ENCODE measurements at places on chromosomes 16 and 17. TPM values are rescaled to one million over a fixed set of nuclear protein-coding genes. Genes with fewer than 3 reads are reported as not detected.

DNA sequence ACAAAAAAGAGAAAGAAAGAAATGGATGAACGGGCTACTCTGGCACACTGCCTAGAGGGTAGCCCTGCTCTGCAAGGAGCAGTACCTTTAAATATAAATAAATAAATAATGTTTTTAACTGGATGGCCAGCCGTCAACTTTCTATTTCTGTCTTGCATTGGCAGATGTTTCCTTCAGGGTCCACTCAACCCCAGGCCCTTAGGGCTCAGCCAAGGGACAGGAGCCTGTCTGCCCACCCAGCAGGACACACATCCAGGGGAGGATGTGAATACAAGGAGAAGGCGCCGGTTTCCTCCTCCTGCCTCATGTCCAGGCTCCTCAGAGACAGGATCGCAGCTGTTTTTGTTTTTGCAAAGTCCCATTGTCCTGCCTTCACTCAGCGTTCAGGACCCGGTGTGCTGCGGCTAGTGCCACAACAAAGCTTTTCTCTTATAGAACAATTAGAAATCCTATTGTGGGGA, 22.6 kb downstream of the TTYH2 start:
- no peak overlapping the region for H3K27ac ChIP-seq
- peaks cover 6% of the 10 kb centered on the region for H3K4me1 ChIP-seq
- DNase-seq: no peak
- H3K36me3 ChIP-seq: no peaks in the 10 kb centered on the region
- no peak overlapping the region for H3K4me3 ChIP-seq
- H3K27me3 ChIP-seq: peaks cover 2% of the 10 kb centered on the region

- H3K27ac ChIP-seq: peak overlapping the region; percentile 56
- no peak overlapping the region for H3K4me3 ChIP-seq
- H3K36me3 ChIP-seq: peaks cover 22% of the 10 kb centered on the region
These were observed 55.3 kb downstream of the NUP88 start for GRCh38 chr17:5364156-5364555.

DNA sequence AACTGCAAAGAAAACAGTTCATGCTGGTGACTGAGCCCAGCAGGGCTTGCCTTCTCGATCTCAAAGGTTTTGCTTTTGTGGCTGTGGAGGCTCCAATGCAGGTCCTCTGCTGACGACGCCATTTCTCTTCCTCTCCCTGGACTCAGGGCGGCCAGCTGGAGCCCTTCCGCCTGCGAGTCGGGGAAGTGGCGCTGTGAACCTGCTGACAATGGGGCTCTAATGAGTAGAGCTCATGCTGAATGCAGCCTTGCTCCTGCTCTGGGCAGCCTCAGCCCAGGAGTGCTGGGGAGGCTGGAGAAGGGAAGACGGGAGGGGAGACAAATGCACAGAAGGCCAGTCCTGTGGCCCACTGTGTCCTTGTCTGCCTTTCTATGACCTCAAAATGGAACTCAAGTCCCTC, 43.8 kb downstream of the VAC14 start:
- DNase-seq: no peak
- H3K27me3 ChIP-seq: no peaks in the 10 kb centered on the region
- H3K36me3 ChIP-seq: peaks cover 15% of the 10 kb centered on the region
- peaks cover 79% of the 10 kb centered on the region for H3K4me1 ChIP-seq
- H3K4me3 ChIP-seq: no peak overlapping the region
- peak overlapping the region; percentile 5 for H3K27ac ChIP-seq

PRR29 gene
- 0.28 TPM for total RNA-seq

- H3K4me1 ChIP-seq: no peaks in the 10 kb centered on the region
- H3K36me3 ChIP-seq: peaks cover 12% of the 10 kb centered on the region
- no peak overlapping the region for H3K27ac ChIP-seq
- no peak overlapping the region for H3K4me3 ChIP-seq
- no peak for DNase-seq
- no peaks in the 10 kb centered on the region for H3K27me3 ChIP-seq
These were observed 27.9 kb downstream of the CCDC57 start for GRCh38 chr17:82184761-82185160.

- H3K27ac ChIP-seq: no peak overlapping the region
- no peak overlapping the region for H3K4me3 ChIP-seq
- no peak for DNase-seq
- peaks cover 6% of the 10 kb centered on the region for H3K27me3 ChIP-seq
These were observed 353.2 kb downstream of the MAF start for GRCh38 chr16:79247386-79247785.

CX3CL1 gene
- total RNA-seq: 11.2 TPM

CCNF gene
- 4.9 TPM for total RNA-seq

DNA sequence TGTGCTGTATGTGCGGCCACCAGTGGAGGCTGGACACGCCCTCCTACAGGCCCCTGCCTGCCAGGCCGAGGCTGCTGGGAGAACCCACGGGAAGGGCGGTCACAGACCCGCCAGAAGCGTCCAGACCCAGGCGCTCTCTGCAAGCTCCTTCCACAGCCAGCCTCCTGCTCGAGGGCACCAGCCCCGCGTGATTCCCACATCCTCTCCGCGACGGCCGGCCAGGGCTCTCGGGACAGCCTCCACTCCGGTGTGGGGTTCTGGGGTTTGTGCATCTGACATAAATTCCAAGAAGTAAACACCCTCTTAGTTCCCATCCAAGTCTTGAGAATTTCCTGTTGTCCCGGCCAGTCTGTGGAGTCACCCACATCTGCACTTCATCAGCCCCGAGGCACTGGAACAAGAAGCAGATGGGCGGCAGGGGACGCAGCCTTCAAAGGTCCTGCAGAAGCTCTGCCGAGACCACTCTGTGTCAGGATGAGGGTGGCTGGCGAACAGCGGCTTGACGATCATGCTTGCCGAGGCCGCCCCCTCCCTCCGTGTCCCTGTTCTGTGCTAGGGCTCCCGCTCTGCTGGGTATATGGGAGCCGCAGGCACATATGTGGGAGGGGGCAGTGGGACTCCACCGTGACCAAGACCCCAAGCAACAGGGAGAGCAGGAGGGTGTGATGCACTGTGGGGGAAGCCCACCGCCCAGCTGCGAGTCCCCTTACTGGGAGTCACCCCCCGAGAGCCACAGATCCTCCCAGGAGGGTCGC, 2.4 kb upstream of the TMEM204 start:
- H3K36me3 ChIP-seq: no peaks in the 10 kb centered on the region
- H3K27ac ChIP-seq: peak overlapping the region; percentile 51
- no peak overlapping the region for H3K4me3 ChIP-seq

ZG16B gene
- 2.6 TPM for total RNA-seq

GJC1 gene
- 26.8 TPM for total RNA-seq

DNA sequence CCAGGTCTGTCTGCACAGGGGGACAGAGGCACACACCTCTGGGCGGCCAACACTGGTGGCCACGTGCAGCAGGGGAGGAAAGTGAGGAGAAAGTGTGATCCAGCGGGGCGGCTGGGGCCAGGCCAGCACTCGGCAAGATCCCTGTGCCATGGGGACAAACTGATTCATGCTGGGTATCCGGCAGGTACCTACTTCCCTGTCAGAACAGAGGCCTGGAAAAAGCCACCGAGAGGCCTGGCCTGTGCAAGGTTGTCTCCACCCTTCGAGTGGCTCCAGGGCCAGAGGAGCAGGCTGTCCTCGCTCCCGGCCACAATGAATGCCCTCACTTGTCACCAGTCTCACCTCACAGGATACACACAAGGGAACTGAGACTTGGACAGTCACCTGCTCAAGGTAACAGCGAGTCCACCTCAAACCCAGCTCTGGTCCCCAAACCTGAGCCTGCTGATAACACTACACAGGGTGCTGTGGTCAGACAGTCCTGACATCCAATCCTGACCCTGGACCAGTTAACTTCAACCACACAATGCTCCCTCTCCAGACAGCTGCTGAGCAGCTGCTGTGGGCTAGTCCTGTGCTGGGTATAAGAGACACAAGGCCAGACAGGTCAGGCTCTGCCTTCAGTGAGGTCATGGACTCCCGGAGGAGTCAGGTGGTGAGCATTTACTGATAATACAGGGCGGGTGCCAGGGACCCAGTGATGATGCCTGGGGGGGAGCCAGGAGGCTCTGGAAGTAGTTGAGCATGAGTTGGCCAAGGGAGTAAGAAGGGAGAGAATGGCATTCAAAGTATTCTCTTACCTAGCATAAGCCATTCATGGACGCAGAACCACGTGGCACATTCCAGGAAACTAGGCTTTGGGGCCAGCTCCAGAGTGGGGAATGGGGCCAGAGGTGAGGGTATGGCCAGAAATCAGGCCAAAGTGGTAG, 53.0 kb downstream of the VAC14 start:
- no peak overlapping the region for H3K4me3 ChIP-seq
- peaks cover 7% of the 10 kb centered on the region for H3K36me3 ChIP-seq
- peaks cover 73% of the 10 kb centered on the region for H3K4me1 ChIP-seq

DNA sequence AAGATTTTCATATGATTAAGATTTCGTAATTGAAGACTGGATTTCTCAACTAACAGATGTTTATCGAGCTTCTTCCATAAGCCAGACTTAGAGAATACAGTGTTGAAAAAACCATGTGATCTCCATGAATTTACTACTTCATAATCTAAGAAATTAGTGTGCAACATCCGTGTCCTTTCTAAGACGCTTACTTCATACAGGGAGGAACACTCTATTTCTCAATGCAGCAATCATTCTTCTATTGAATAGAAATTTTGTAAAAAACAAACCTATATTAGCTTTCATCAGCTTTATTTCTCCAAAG, 946.3 kb downstream of the KCNJ2 start:
- H3K4me1 ChIP-seq: peaks cover 3% of the 10 kb centered on the region
- no peak overlapping the region for H3K27ac ChIP-seq
- no peak for DNase-seq
- no peaks in the 10 kb centered on the region for H3K36me3 ChIP-seq
- H3K4me3 ChIP-seq: no peak overlapping the region

- H3K36me3 ChIP-seq: peaks cover 17% of the 10 kb centered on the region
- no peaks in the 10 kb centered on the region for H3K27me3 ChIP-seq
These were observed 12.2 kb downstream of the DEXI start for GRCh38 chr16:10929853-10930754.

DNA sequence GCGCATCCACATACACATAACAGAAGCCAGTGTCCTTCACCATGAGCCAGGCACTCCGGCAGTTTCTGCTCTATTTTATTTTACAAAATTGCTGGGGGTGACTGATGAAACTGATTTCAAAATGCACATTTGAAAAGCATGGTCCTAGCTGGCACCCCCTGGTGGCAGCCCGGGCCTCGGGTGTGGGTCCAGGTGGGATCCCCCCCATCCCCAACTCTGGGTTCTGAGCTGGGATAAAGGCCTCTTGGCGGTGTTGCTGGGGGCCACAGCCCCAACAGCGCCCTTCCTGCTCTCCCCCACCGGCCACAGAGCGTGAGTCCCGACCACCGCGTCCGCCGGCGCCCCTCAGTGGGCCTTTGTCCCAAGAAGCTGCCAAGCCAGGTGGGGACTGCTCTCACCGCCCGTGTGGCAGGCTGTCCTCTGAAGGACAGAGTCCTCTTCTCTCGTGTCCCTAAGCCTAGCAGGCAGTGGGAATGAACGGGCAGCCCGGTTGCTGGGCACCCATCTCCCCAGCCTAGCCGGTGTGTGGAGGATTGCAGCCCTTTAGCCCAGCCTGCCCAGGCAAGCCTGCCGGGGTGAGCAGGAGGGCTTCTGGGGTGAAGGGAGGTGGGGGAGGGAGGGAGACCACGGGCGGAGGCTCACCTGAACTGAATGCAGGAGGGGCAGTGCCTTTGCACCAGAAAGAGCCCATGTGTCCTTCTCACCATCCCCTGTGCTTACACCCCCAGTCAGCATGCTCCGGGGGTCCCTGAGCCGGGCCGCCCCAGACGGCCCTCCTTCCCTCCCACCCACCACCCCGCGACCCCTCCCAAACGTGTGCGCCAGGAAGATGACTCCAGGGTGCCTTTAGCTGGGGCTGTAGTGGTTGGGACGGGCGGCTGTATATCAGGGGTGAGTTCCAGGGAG, 898 bp downstream of the SNAI3 start:
- DNase-seq: no peak
- H3K27me3 ChIP-seq: peaks cover 34% of the 10 kb centered on the region
- H3K4me1 ChIP-seq: peaks cover 2% of the 10 kb centered on the region
- peaks cover 1% of the 10 kb centered on the region for H3K36me3 ChIP-seq

KCNJ16 gene
- total RNA-seq: not detected

Data from chondrocyte (in vitro differentiated cells).